ENCODE measurements at places on chromosomes 6 and 20.

GRCh38 chr20:24790746-24791283 is 158.3 kb upstream of the CST7 start:
- DNase-seq, result no peak

GRCh38 chr6:148285205-148285604 is 57.4 kb upstream of the SASH1 start:
- no peak for DNase-seq

DNA sequence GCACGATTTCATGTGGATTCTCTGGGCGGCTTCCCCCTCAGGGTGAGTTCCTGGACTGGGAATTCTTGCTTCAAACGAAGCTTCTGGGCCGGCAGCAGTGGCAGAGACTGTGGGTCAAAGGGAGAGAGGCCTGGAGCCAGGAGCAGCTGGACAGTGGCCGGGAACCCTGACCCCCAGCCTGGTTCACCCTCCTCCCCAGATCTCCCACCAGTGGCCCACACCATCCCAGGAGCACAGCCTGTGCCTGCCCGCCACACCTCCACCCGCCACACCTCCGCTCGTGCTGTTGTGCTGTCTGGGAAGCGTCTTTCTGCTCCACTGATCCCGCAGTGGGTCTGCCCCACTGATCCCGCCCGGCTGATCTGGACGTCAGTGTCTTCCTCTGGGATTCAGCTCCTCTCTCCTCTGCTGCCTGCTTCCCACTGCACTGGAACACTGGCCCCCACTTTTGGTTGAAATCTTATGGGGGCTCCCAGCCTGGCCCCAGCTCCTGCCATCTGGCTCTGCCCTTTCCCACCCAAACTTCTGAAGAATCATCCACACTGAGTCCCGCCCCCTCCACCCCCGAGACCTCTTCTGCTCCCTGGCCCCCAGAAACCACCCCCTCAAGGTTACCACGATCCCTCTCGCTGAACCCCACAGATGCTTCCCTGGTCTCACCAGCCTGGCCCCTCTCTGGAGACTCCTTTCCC is 9.8 kb downstream of the ZBP1 start:
- no peak for DNase-seq

- DNase-seq, result no peak
Observed at GRCh38 chr6:150005761-150006651, 19.3 kb downstream of the RAET1L start.

DNA sequence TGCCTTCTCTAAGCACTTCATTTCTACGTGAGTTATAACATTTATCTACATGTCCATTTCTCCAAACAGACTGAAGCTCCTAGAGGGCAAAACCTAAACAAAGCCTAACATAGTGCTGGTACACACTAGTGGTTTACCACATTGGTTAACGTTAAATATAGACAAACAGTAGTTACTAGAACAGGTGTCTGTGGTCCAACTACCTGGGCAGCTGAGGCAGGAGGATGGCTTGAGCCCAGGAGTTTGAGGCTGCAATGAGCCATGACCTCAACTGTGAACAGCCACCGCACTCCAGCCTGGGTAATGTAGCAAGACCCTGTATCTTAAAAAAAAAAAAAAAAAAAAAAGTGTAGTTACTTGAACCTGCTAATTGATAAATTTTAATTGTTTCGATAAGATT is 26.5 kb downstream of the PTPRK start:
- no peak for DNase-seq

DNA sequence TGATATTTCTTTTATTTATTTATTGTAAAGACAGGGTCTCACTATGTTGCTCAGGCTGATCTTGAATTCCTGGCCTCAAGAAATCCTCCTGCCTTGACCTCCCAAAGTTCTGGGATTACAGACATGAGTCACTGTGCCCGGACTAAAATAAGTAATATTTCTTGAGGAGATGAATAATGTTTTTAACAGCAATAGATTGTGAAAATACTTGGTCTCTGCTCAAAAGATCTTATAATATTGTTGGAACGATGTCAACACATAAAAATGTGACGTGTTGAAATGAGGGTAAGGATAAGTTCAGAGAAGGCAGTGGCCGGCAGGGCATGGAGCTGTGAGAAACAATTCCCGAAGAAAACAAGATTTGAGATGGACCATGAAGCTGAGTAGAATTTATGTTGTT is 178.7 kb downstream of the GJA1 start:
- no peak for DNase-seq

- DNase-seq, result no peak
Observed at GRCh38 chr6:170139531-170139930, 151.3 kb downstream of the DLL1 start.

GRCh38 chr20:63941282-63942081 is 14.7 kb downstream of the UCKL1 start:
- no peak for DNase-seq

- no peak for DNase-seq
Observed at GRCh38 chr6:168574075-168574698, 133.2 kb downstream of the SMOC2 start.

- DNase-seq, result no peak
Observed at GRCh38 chr20:42474646-42475045, 715.1 kb downstream of the PTPRT start.

GRCh38 chr20:10113746-10114145 is 79.0 kb downstream of the ANKEF1 start:
- no peak for DNase-seq

DNA sequence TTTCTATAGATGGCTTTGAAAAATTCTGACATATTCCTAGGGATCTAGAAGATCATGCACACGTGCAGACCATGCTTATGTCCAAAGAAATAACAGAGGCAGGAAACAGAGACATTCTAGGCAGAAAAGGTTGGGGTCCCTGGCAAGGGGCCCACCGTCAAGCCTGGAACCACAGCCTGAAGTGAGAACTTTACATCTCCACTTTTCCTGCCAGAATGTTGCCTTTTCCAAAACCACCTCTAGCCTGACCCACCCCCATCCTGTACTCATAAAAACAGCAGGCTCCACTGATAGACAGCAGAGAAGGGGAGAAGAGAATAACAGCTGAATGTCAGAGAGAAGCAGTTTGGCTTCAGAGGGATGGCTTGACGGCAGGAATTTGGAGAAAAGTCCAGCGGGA is 257.3 kb upstream of the NT5E start:
- no peak for DNase-seq

DNA sequence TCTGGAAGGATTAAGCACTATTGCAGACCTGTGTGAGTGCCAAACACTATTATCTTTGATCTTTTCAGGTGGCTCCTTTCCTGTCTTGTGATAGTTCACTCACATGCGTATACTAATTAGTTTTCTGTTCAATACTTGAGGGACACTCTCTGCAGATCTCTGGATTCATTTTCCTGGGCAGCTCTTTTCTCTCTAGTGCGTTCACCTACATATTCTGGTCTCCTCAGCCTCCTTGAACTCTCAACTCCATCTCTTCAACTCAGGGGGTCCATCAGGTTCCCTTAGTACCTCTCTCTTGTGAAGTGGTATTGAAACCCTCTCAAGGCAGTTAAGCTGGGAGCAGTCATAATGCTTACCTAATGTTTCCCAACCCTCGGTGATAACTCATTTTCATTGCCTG is 1218.1 kb upstream of the MAP3K7 start:
- DNase-seq, result no peak

GRCh38 chr6:24051942-24052589 is 73.9 kb upstream of the NRSN1 start:
- DNase-seq, result no peak

All from large intestine (tissue), 12 donors.